Central memory CD8-positive, alpha-beta T cell (primary cell): ENCODE measurements at places on chromosomes 6 and 20.

GRCh38 chr6:166786704-166787293, 159.7 kb upstream of the RPS6KA2 start:
- DNase-seq, result no peak

GRCh38 chr6:1773700-1774099, 164.0 kb downstream of the FOXC1 start:
- no peak for DNase-seq

DNA sequence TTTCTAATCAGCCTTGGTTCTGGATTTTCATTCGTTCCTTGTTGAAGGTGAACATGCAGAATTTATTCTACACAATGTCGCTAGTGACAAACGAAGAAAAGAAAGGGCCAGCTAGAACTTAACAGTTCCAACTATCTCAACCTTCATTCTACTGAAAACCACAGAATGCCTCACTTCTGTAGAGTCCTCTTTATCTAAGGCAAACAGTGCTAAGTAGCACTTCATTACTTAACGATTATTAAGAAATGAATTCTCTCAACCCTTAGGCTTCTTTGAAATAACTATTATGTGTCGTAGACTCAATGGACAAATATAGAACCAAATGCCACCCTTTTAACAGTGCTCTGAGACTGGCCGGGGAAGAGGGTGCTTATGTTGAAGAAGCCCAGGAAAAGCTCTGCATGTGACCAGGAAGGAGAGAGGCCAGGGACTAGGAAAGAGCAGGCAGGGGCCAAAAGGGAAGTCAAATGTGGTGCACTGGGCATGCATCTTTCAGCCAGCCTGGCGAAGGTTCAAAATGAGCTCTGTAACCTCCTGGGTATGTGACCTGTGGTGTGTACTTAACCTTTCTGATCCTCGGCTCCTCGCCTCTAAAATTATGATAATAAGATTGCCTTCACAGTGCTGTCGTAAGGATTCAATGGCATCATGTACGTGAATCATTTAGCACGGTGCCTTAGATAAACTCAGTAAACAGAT, 55.4 kb upstream of the BMP2 start:
- no peak for DNase-seq

DNA sequence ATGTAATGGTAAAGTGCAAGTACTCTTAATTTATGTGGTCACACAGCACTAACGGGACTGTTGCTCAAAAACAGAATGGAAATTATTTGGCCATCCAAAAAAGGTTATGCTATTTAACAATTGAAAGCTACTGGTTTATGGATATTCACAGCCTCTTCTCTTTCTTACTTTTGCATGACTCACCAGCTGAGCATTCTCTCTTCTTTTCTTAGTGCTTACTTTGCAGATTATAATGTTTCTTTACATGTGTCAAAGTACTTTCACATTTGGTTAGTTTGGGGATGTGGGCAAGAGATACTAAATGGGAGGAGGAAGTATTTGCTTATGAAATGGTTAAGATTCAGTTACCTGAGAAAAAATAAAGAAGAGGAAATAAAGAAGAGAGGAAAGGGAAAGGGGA, 610.5 kb downstream of the HTR1B start:
- DNase-seq, result no peak

GRCh38 chr6:169381988-169382387, 128.3 kb upstream of the THBS2 start:
- no peak for DNase-seq

DNA sequence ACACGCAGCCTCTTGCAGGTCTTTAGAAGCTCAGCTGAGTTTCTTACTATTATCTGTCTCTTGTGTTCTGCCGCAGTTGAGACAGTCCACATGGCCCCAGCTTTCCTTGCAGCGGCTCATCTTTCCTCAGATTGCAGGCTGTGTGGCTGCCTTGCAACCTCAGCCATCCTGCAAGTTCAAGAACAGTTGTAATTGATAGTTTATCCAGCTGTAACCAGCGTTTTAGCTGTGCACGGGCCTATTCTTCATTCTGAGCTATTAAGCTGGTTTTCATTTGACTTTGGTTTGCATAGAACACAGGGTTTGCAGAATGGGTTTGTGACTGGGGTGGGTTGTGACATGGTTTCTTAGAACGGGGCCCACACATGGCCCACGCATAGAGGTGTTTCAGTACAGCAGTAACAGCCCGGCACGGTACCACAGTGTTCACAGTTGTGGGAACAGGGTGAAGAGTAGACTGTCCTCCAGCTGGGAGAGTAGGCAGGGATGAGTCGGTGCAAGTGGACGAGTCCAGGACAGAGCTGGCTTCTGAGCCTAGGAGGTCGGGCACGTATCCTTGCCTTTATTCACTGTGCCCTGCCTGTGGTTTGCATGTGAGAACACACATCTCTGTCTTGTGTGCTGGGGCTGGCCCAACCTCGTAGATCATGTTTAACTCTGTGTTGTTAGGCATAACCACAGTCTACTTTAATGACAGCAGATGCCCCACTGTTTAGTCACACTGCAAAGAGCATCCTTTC, 89.2 kb downstream of the RPP40 start:
- DNase-seq, result no peak
